Activated naive CD8-positive, alpha-beta T cell treated with anti-CD3 and anti-CD28 coated beads for 36 hours (primary cell): ENCODE measurements at places on chromosomes 6 and 20. TPM values are rescaled to one million over a fixed set of nuclear protein-coding genes. Genes with fewer than 3 reads are reported as not detected.

DNA sequence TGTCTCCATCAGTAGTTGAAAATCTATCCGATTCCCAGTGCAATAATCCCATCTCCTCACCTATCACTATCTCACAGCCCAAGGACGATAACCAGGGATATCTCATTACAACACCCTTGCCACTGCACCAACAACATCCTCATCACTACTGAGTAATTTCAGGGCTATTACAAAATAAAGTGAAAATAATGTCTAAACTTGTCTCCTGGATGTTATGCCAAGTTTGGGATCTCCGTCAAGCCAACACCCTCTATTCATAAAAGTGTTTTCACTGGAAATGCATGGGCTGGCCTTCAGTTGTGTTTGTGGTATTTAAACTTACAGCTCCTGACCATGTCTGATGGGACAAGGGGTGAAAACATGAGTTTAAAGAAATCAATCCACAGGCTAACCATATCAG, 42.0 kb upstream of the STMND1 start:
- peaks cover 30% of the 10 kb centered on the region for H3K27me3 ChIP-seq
- H3K4me1 ChIP-seq, result no peaks in the 10 kb centered on the region
- no peaks in the 10 kb centered on the region for H3K36me3 ChIP-seq

DNA sequence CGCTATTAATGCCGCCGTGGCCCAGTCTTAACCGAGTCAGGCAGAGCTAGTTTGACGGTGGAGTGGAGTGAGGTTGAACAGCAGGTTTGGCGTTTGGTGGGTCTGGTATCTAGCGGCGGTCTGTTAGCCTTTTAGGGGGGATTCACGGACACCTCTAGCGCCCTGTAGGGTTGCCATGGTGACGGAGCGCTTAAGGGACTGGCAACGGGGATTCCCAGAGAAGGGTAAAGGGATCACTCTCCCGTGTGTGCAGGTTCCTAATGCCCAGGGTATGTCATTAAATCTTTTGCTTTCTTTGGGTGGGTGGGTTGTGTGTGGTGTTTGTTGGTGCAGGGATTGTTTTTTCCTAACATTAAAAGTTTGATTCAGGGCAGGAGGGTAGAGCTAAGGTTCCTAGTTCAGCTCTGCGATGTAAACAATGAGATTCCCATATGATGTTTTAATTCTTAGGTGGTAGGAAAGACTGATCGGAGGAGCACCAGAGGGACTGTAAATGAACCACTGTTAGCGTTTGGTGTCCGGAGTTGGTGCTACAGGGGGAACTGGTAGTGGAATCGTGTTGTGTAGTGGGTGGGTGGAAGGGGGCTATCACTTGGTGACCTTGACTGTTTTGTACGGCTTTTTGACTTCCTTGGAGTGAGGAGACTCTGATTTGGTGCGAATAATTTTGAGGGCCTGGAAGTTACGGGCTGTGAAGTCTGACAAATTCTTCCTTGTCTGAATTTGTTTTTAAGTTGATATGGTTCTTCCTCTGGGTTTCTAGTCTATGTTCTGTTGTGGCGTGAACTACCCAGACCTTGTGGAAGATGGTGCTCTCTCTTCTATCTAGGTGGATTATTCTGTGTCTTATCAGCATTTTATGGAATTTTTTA, 5.0 kb downstream of the BRD2 start:
- peaks cover 90% of the 10 kb centered on the region for H3K36me3 ChIP-seq
- peak overlapping the region; percentile 94 for H3K4me3 ChIP-seq
- peaks cover 24% of the 10 kb centered on the region for H3K4me1 ChIP-seq
- peak overlapping the region; percentile 98 for H3K27ac ChIP-seq
- no peaks in the 10 kb centered on the region for H3K27me3 ChIP-seq

- no peak overlapping the region for H3K27ac ChIP-seq
- no peaks in the 10 kb centered on the region for H3K27me3 ChIP-seq
- H3K36me3 ChIP-seq, result no peaks in the 10 kb centered on the region
- DNase-seq, result no peak
Observed at GRCh38 chr6:24757611-24758010, 17.1 kb upstream of the GMNN start.

Gene GDAP1L1
- not detected for total RNA-seq

Gene IMPG1
- not detected for total RNA-seq

Gene SRMS
- not detected for total RNA-seq

DNA sequence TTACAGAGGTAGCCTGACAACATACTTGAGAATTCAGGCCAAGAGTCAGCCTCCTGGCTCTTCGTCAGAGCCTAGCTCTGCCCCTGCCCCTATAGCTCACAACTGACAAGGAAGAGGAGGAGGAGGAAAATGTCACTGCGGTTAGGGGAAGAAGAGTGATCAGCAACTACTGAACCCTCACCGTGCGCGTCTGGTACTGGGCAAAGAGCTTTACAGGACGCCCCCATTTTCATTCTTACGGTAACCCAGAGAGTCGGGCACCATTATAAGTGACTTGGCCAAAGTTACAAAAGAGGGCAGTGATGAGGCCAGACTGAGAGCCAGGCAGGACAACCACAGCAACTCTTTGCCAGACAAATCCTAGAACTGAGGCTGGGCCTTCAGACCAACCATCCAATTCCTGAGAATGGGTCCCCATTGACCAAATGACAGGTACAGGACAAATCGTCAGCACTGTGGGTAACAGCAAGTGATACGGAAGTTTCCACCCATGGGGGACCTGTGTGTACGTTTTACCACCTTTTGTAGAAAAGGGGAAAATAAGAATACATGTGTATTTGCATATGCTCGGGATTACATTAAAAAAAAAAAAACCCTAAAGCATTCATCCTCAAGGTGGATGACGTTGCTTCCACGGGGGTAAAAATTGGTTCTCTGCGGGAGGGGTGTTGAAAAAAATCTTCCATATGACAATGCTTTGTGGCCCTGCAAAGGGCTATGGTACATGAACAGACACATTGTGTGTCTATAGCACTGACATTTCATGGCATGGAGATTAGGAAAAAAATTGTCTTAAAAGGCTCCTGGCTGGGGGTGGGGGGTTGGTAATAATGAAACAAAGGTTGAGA, 118.0 kb downstream of the NFATC2 start:
- H3K27ac ChIP-seq, result peak overlapping the region; percentile 83
- H3K4me3 ChIP-seq, result no peak overlapping the region
- peaks cover 37% of the 10 kb centered on the region for H3K4me1 ChIP-seq
- DNase-seq, result no peak
- peaks cover 40% of the 10 kb centered on the region for H3K36me3 ChIP-seq

GRCh38 chr20:63452821-63453523, 19.5 kb downstream of the KCNQ2 start:
- no peak overlapping the region for H3K4me3 ChIP-seq
- no peaks in the 10 kb centered on the region for H3K36me3 ChIP-seq
- DNase-seq, result peak; percentile 32
- H3K27ac ChIP-seq, result no peak overlapping the region

Gene UNC5CL
- total RNA-seq, result 1.3 TPM

DNA sequence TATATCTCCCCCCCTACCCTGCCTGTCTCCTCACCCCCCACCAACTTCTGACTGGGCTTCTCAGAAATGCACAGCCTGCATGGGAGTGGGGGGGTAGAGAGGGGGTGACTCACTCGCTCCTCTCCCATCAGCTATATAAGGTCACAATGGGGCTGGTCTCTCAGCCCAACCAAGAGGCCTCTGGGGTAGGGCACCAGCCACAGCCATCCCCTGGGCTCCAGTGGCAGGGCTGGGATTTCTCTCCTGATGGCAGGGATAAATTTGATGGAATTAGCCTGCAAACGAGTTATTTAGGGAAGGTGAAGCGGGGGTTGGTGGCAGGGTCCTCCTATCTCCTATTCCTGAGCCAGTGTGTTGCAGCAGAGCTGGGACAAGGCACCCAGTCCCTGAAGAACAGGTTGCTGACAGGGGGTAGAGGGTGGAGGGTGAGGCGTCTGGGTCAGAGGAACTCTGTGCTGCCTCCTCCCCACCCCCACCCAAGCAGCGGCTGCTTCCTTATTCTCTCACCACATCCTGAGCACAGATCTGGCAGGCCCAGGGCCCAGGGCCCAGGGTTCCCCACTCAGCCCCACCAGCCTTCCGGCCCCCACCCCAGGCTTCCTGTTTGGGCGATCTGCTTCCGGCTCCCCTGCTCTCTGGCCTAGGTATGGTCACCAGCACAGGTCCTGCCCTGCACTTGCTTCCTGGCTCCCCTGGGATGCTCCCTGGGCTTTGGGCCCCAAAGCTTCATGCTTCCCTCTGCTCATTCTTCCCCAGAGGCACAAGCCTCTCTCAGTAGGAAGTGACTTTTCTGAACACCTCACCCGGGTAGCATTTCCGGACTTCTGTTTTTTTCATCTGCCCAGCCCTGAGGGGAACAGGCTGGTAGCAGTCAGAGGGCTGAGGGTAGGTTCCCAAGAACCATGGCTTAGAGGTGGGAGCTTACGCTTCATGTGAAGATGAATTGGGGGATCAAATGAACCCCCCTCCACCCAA, 4.0 kb downstream of the PPP1R18 start:
- peak overlapping the region; percentile 95 for H3K4me3 ChIP-seq
- DNase-seq, result peak; percentile 87
- no peaks in the 10 kb centered on the region for H3K27me3 ChIP-seq
- peaks cover 28% of the 10 kb centered on the region for H3K4me1 ChIP-seq

DNA sequence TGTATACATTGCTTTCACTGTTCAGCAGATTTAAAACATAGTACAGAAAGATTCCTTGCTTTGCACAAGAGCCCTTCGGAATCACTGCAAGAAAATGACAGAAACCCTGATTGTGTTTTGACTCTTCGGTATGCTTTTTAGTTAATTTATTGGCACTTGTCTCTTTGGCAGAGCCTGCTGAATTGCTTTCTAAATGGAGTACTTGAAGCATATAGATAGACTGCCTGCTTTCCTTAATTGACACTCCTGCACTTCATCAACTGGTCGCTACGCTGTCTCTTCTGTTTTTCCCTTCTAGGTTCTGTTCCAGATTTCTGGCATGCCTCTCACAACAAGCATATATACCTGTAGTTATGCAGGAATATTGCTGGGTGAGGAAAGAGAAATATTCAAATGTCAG, 22.4 kb upstream of the RBM24 start:
- H3K4me3 ChIP-seq, result no peak overlapping the region
- H3K4me1 ChIP-seq, result no peaks in the 10 kb centered on the region
- no peak overlapping the region for H3K27ac ChIP-seq
- H3K27me3 ChIP-seq, result peaks cover 23% of the 10 kb centered on the region
- H3K36me3 ChIP-seq, result no peaks in the 10 kb centered on the region

Gene HLA-DOA
- 9.8 TPM for total RNA-seq
